Activated CD4-positive, alpha-beta memory T cell treated with anti-CD3 and anti-CD28 coated beads for 36 hours (primary cell): ENCODE measurements at places on chromosomes 3 and 15. TPM values are rescaled to one million over a fixed set of nuclear protein-coding genes. Genes with fewer than 3 reads are reported as not detected.

Gene ADCY5
- total RNA-seq: not detected

Gene MORC1
- not detected for total RNA-seq

Gene CCR9
- not detected for total RNA-seq

Gene CCR4
- 137 TPM for total RNA-seq

Gene FSIP1
- total RNA-seq: 0.29 TPM

Gene DIS3L
- 26.3 TPM for total RNA-seq

Gene SPSB4
- not detected for total RNA-seq

Gene GLDN
- not detected for total RNA-seq

DNA sequence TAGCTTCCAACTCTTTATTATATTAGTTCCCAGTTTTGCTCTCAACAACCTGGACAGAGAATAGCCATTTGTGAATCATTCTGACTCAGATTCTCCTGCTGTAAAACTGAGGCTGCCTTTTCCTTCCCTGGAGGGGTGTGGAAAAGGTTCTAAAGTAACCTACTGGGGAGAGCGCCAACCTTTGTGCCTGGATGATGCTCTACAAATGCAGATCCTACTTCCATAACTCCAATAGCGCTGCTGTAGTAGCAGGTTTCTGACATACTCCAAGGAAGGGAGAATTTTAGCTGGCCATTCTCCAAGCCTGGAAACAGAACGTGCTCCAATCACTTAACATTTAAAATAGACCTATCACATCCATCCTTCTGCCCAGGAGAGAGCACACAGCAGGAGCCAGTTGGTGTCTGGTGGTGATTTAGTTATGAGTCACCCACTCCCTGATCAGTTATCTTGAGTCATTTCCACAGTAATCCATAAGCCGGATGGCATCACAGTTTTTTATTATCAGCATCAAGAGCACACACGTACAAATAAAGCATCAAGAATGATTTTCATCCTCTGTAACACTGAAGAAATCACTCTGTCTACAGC lies 38.3 kb downstream of the MYH15 start:
- H3K27me3 ChIP-seq: peaks cover 3% of the 10 kb centered on the region
- peaks cover 6% of the 10 kb centered on the region for H3K4me1 ChIP-seq
- DNase-seq: no peak
- H3K36me3 ChIP-seq: no peaks in the 10 kb centered on the region
- no peak overlapping the region for H3K4me3 ChIP-seq
- H3K27ac ChIP-seq: no peak overlapping the region

- peaks cover 76% of the 10 kb centered on the region for H3K4me1 ChIP-seq
- no peaks in the 10 kb centered on the region for H3K27me3 ChIP-seq
- H3K36me3 ChIP-seq: peaks cover 27% of the 10 kb centered on the region
- peak; percentile 7 for DNase-seq
These were observed 24.3 kb downstream of the SIAH2 start for GRCh38 chr3:150738688-150739087.

DNA sequence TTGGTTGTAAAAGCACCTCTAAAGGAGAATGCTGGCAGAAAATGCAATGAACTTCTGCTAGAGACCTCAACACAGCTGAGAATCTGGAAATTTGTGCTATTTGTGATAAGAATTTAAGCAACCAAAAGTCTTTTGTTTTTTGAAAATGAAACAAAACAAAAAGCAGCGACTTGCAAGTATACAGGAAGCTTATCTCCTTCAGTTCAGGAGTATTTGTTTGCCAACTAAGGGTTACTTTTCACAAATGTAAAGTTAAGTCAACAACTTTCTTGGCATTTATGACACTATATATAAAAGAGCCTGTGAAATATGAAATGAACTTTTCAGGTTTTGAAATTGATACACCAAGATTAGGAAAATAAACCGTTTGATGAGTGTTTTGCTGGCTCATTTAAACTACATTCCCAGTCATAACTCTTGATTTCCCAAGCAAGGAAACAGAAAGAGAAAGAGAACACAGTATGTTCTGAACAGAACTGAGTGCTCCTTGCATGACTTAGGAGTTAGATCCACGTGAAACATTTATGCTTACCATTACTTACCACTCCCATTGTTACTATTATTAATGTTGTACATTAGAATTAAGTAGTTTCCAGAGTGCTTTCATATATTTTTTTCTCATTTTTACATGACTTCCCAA lies 92.3 kb upstream of the COL8A1 start:
- no peak for DNase-seq
- no peaks in the 10 kb centered on the region for H3K27me3 ChIP-seq

GRCh38 chr3:157527131-157527881 lies 24.1 kb upstream of the VEPH1 start:
- no peak overlapping the region for H3K27ac ChIP-seq
- no peak overlapping the region for H3K4me3 ChIP-seq
- DNase-seq: no peak
- H3K4me1 ChIP-seq: no peaks in the 10 kb centered on the region

- no peak for DNase-seq
- H3K36me3 ChIP-seq: no peaks in the 10 kb centered on the region
- no peak overlapping the region for H3K4me3 ChIP-seq
- no peaks in the 10 kb centered on the region for H3K27me3 ChIP-seq
- no peak overlapping the region for H3K27ac ChIP-seq
These were observed 176.2 kb upstream of the ANKRD28 start for GRCh38 chr3:15973940-15974339.

GRCh38 chr15:75786575-75786947 lies 56.7 kb upstream of the UBE2Q2 start:
- no peaks in the 10 kb centered on the region for H3K36me3 ChIP-seq
- H3K4me1 ChIP-seq: no peaks in the 10 kb centered on the region
- H3K4me3 ChIP-seq: no peak overlapping the region
- no peak overlapping the region for H3K27ac ChIP-seq
- H3K27me3 ChIP-seq: peaks cover 16% of the 10 kb centered on the region
- DNase-seq: no peak

GRCh38 chr15:26891448-26892181 lies 24.8 kb downstream of the GABRA5 start:
- no peak overlapping the region for H3K4me3 ChIP-seq
- no peaks in the 10 kb centered on the region for H3K4me1 ChIP-seq
- no peak overlapping the region for H3K27ac ChIP-seq
- H3K27me3 ChIP-seq: peaks cover 9% of the 10 kb centered on the region

- peaks cover 22% of the 10 kb centered on the region for H3K4me1 ChIP-seq
- H3K27ac ChIP-seq: no peak overlapping the region
- peaks cover 23% of the 10 kb centered on the region for H3K36me3 ChIP-seq
- H3K27me3 ChIP-seq: no peaks in the 10 kb centered on the region
These were observed 244.5 kb downstream of the FOXP1 start for GRCh38 chr3:71339049-71339448.

DNA sequence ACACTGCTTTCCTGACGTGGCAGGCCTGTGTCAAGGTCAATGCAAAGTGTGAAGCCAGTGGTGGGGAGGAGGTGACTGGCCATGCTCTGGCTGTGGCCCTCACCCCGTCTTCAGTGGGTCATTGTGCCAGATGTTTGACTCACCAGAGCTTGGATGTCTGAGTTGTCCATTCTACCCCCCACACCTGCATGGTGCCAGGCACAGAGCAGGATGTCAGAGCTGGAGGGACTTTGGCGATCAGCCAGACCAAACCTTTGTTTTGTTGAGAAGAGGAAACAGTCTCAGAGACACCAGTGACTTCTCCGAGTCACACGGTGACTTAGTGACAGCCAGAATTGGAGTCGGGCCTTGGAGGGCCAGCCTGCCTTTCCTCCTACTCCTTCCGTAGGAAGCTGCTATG lies 49.5 kb downstream of the SMAD6 start:
- peaks cover 8% of the 10 kb centered on the region for H3K4me1 ChIP-seq
- H3K4me3 ChIP-seq: no peak overlapping the region
- H3K36me3 ChIP-seq: peaks cover 6% of the 10 kb centered on the region
- peaks cover 6% of the 10 kb centered on the region for H3K27me3 ChIP-seq
- peak; percentile 24 for DNase-seq

DNA sequence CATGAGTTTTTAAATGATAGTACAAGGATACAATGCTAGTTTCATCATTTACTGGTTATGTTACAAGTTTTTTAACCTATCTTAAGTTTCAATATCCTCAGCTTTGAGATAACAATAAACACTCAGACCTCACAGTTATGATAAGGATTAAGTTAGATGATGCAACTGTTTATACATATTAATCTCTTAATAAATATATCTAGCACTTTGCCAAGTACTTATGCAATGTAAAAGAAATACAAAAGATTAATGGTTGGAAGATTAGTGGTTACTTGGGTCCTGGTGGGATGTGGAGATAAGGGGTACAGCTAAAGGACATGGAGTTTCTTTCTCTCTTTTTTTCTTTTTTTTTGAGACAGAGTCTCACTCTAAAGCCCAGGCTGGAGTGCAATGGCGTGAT lies 12.0 kb downstream of the SPPL2A start:
- H3K27ac ChIP-seq: no peak overlapping the region
- no peaks in the 10 kb centered on the region for H3K27me3 ChIP-seq
- DNase-seq: no peak
- H3K36me3 ChIP-seq: peaks cover 5% of the 10 kb centered on the region

GRCh38 chr3:851098-851790 lies 241.6 kb upstream of the CNTN6 start:
- no peaks in the 10 kb centered on the region for H3K4me1 ChIP-seq
- no peaks in the 10 kb centered on the region for H3K36me3 ChIP-seq
- H3K27ac ChIP-seq: no peak overlapping the region
- DNase-seq: no peak
- H3K4me3 ChIP-seq: no peak overlapping the region

GRCh38 chr3:186465508-186465907 lies 78.7 kb downstream of the CRYGS start:
- no peak overlapping the region for H3K27ac ChIP-seq
- H3K36me3 ChIP-seq: no peaks in the 10 kb centered on the region
- no peaks in the 10 kb centered on the region for H3K27me3 ChIP-seq
- H3K4me3 ChIP-seq: no peak overlapping the region

DNA sequence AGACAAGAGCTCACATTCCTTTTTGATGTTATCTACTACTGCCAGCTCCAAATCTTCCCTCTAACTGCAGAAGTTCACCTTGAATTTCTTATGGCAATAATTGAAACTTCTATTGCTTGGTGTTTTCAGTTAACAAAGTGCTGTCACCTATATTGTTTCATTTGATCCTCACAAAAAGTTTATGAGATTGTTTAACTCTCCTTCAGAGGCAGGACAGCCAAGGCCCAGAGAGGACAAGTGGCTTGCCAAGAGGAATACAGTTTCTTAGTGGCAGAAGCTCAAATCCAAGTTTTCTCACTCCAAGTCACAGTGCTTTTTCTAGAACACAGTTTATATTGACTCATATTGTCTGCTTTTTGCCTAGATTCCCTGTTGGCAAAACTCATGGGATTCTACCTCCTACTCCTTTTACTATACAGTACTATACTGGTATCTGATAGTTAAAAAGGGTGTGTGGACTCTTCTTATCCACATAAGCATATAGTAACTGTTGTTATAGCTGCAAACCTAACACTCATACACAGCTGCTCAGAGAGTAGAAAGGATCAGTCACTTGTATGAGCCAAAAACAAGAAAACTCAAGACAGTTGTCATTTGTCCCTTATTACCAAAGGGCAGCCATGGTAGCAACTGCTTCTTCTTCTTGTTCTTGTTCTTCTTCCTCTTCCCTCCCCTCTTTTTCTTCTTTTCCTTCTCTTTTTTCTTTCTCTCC lies 15.9 kb downstream of the TM4SF4 start:
- peaks cover 21% of the 10 kb centered on the region for H3K27me3 ChIP-seq
- H3K4me1 ChIP-seq: peaks cover 3% of the 10 kb centered on the region
- no peak overlapping the region for H3K27ac ChIP-seq

DNA sequence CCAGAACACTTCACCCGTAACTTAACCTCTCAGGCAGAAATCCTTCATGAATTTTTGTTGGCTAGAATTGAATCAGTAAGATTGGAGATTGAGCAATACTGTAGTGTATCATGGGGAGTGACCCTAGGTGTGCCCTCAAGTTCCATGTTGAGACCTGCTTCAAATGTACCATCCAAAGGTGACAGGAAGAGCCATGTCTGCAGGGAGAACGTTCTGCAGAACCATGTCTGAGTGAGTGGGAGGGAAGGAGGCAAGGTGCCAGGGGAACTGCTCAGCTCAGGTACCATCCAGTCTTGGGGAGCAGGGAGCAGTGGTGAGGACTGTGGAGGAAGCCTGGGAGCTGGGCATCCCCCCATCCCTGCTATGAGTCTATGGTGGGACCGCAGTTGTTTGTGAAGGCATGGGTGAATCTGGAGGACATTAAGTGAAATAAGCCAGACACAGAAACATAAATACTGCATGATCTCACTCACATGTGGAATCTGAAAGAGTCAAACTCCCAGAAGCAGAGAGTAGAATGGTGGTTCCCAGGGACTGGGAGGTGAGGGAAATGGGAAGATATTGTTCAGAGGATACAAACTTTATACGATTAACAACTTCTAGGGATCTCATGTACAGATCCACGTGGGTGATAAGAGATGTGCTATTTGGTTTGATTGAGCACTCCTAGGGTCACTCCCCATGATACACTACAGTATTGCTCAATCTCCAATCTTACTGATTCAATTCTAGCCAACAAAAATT lies 23.3 kb downstream of the CFAP161 start:
- no peaks in the 10 kb centered on the region for H3K36me3 ChIP-seq
- peaks cover 17% of the 10 kb centered on the region for H3K4me1 ChIP-seq
- no peak overlapping the region for H3K27ac ChIP-seq

GRCh38 chr3:138438896-138439295 lies 4.5 kb downstream of the ESYT3 start:
- H3K27ac ChIP-seq: no peak overlapping the region
- no peaks in the 10 kb centered on the region for H3K36me3 ChIP-seq
- H3K4me1 ChIP-seq: peaks cover 6% of the 10 kb centered on the region
- peaks cover 34% of the 10 kb centered on the region for H3K27me3 ChIP-seq
- no peak overlapping the region for H3K4me3 ChIP-seq
- no peak for DNase-seq

DNA sequence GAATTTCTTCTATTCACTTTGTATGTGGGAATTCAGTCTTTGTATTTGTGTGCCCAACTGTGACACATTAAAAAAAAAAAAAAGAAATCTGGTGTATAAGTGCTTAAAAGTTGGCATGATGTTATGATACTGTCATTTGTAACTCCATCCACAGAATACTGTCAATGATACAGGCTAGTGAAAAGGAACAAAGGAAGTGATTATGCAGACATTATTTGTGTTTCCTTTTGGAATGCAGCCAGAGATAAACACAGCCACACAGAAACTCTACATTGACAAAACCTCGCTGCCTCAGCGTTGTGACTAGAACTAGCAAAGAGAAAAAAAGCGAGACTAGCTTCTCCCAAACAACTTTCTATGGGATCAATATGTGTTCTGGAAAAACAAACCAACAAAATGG lies 519.2 kb upstream of the AGTR1 start:
- H3K36me3 ChIP-seq: no peaks in the 10 kb centered on the region
- no peak overlapping the region for H3K4me3 ChIP-seq
- no peaks in the 10 kb centered on the region for H3K27me3 ChIP-seq
- H3K27ac ChIP-seq: no peak overlapping the region
- H3K4me1 ChIP-seq: no peaks in the 10 kb centered on the region

- DNase-seq: no peak
- no peaks in the 10 kb centered on the region for H3K4me1 ChIP-seq
- peaks cover 25% of the 10 kb centered on the region for H3K27me3 ChIP-seq
- no peaks in the 10 kb centered on the region for H3K36me3 ChIP-seq
- H3K27ac ChIP-seq: no peak overlapping the region
These were observed 23.2 kb upstream of the ACTC1 start for GRCh38 chr15:34818526-34818925.
